Stimulated activated CD4-positive, alpha-beta T cell treated with anti-CD3 and anti-CD28 coated beads, Interleukin-12 subunit alpha, Interleukin-12 subunit beta, amount 100 ng/mL, for 24 hours (primary cell): ENCODE measurements at places on chromosomes 7 and 10.

DNA sequence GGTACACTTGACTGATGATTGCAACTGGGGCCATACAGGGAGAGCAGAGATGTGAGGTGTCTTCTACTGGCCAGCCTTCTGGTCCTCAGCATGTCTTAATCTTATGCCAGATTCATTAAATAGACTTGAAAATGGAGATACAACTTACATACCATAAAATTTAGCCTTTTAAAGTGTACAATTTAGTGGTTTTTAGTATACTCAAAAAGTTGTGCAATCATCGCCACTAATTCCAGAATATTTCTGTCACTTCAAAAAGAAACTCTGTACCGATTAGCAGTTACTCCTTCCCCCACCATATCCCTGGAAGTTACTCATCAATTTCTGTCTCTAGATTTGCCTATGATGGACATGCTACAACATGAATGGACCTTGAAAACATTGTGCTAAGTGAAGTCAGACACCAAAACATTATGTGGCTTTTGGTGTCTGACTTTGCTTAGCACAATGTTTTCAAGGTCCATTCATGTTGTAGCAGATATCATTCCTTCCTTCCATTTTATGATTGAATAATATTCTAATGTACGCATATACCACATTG, 53.0 kb downstream of the SH2D4B start:
- DNase-seq: no peak

DNA sequence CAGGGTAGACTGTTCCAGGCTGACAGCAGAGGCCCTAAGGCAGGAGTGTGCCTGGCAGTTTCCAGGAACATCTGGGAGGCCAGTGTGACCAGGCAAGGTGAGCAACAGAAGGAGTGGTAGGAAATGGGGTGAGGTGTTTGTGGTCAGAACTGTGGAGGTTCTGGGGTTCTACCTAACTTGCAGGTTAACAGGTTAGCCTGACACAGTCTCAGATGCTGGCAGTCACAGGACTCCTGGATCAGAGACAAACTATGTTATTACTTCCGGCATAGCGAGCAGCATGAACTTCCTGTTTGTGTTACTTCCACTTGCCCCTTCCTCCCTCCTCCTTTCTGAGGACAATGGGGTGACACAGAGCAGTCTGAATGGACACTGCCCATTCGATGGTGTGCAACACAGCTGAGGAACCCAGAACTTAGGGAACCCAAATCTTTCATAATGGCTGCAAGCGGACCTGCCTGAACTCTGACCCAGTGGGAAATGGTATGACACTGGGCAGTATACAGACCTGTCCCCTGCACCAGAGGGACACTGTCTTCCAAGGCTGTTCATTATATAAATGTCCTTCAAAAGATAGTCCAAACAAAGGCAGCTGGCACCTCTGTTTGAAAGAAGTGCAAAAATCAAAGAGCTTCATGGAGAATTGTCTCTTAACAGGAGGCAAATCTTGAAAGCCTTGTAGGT, 3.9 kb upstream of the SAR1A start:
- no peak for DNase-seq

DNA sequence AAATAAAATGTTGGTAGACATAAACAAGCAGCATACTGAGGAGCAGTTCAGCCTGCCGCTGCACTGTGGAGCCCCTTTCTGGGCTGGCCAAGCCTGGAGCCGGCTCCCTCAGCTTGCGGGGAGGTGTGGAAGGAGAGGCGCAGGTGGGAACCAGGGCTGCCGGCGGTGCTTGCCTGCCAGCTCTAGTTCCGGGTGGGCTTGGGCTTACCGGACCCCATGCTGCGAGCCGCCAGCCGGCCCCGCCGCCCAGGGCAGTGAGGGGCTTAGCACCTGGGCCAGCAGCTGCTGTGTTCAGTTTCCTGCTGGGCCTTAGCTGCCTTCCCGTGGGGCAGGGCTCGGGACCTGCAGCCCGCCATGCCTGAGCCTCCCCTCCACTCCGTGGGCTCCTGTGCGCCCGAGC, 672.9 kb upstream of the POM121L12 start:
- no peak for DNase-seq

GRCh38 chr10:129958148-129958628, 5.9 kb downstream of the EBF3 start:
- no peak for DNase-seq

- DNase-seq: no peak
These were observed 36.7 kb downstream of the CFAP46 start for GRCh38 chr10:132905661-132906060.

GRCh38 chr10:69959911-69960310, 92.7 kb upstream of the MACROH2A2 start:
- no peak for DNase-seq

DNA sequence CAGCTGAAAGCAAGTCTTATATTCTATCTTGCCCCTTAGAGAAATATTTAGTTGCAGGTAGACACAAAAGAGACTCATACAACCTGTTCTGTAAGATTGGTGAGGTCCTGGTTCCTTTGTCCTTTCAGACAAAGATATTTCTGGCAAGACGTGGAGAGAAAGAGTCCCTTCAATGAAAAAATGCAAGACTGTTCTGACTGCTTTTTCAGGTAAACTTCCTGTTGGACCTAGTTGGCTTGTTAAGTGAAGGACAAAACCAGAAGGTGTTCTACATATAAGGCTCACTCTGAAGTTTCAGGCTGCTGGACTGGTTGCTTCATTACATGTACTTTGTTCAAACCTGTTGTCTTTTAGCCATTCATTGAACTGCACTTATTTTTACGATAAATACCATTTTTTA, 119.0 kb upstream of the PTPRZ1 start:
- DNase-seq: no peak

DNA sequence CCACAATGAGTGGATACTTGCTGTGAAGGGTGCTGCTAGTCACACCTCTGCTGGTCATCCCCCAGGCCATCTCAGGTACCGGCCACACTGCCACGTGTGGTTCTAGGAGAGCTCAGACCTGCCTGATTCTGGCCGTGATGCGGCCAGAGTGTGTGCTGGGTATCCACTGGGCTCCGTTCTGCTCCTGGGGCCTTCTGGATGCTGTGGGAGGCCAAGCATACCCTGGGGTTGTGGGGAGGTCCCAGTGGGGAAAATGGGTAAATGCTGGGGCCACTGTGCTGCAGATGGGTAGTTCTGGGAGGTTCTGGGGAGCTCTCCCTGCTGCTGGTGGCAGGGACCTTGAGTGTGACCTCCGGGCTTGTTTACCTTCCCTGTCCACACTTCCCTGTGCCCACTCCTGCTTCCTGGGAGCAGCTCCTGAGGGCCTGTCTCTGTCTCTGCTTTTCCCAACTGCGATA, 318.4 kb downstream of the GLRX3 start:
- no peak for DNase-seq

DNA sequence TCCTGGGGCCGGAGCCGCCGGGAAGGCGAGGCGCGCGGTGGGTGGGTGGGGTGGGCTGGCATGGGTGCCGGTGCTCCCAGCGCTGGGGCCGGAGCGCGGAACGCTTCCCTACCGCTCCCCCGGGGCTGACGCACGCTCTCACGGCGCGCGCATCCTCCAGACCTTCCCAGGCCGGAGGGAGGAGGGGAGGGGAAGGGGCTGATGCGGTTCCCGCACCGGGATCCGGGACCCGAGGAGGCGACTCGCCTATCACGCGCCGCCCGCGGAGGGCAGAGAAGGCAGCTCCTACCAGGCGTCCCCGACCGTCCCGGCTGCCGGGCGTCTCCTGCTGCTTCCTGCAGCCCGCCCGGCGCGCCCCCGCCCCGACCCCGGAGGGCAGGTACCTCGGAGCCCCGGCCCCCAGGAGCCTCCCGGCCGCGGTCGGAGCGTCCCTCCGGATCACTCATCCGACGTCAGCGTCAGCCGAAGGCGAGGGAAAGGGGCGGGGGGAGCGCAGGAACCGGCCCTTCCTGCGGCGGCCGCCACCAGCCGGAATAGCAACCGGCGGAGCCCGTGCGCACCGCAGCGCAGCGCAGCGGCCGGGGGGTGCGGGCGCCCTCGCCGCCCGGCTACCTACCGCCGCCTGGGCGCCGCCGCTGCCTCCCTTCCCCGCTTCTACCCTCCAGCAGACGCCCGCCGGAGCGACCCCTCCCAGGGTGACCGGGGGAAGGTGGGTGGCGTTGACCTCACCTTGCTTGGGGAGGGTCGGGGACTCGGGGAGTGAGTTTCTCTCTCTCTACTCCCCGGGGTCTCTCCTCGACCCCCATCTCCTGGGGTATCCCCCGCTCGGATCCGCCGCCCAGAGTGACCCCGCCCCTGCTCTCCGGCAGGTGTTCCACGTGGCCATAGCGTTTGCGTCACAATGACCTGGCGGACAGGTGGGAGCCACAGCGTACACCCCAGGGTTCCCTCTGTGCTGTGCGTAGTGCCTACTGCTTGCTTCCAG, at the start of gene ICA1:
Gene ICA1 (minus strand): TSS at position 457 of the 985 bp plus-strand sequence. CDS start 26,241 bp downstream, outside the sequence.
- no peak for DNase-seq

DNA sequence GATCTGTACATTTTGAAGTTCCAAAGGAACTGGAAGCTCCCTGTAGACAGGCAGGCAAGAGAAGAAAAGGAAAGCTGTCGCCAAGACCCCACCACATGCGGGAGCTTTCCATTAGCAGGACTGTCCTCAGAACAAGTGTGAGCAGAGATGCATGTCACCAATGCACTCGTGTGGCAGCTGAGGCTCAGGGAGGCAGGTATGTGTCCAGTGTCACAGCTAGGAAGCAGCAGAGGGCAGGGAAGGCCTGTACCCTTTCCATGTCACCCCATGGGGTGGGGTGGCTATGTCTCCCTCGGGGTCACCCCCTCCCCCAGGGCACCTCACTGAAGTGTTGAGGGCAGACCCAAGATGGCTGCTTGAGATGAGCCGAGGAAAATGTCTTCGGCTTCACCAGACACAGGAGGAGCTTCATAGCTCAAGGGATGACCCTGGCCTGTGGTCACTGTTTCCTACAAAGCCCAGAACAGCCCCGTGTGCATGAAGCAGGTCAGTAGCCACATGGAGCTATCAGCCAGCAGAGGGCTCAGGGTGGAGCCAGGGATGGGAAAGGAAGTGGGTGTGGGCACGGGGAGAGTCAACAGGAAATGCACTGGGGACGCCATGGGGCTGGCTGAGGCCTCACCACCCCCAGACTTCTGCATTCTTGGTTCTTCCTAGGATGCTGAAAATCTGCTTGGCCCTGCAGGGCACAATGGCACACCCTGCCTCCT, 96.6 kb downstream of the FAM53B start:
- DNase-seq: peak; percentile 57

DNA sequence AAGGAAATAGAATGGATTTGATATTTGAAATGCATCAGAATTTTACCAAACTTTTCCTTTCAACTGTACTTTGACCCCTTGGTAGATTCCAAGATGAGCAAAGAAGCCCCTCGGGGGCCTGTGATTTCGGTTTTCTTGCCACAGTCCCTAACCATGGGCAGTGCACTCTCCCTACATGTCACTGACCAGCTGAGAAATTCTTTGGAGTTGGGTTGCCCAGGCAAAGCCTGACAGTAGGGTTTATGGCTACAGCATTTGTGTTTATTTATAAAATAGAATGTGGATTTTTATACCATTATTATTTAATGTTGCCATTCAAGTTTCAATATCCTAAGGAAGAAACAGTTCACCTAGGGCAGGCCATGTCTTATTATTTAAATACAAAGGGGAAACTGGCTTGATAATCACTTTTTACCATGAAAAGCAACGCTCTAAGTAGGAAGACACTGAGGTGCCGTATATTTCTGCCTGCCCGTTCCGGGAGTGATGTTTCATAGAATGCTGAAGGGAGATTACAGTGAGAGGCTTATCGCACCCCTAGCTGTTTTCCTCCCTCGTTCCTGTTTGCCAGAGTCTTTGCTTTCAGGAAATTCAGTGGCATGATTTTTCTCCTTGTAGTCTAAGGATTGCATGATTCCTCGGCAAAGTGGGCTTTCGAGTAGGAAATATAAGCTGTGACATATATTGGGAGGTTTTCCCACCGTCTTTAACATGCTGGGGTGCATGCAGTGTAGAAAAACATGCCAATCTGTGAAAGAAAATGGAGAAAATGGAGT, 35.8 kb downstream of the WIPF3 start:
- DNase-seq: no peak

DNA sequence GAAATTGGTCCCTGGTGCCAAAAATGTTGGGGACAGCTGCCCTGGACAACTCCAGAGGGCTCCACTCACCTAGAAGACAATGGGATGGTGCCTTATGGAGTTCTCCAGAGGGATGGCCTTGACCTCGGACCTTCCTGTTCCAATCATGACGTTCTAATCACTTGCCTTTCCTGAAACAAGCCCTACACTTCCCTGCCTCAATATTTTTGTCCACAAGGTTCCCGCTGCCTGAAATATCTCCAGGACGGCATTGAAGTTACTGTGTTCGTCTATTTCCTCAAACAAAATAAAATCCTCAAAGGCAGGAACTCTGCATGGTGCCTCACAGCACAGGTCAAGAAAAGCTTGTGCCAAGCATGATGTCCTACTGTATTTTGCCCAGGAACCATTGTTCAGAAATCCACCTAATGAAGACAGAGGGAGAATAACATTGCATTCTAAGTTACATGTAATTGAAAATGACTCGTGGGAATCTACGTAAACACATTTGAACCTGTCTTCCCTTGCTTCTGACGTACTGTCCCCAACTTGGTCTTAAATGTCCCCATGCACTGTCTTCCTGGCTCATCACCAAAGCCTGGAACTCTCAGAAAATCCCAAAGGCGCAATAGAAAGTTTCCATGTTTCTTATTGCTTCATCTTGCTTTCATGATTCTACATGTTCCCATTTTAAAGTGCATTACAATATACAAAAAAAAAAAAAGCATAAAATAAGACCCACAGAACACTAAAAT, 342.3 kb upstream of the NRP1 start:
- DNase-seq: no peak

GRCh38 chr10:76009531-76009930, 578.1 kb downstream of the LRMDA start:
- DNase-seq: no peak

DNA sequence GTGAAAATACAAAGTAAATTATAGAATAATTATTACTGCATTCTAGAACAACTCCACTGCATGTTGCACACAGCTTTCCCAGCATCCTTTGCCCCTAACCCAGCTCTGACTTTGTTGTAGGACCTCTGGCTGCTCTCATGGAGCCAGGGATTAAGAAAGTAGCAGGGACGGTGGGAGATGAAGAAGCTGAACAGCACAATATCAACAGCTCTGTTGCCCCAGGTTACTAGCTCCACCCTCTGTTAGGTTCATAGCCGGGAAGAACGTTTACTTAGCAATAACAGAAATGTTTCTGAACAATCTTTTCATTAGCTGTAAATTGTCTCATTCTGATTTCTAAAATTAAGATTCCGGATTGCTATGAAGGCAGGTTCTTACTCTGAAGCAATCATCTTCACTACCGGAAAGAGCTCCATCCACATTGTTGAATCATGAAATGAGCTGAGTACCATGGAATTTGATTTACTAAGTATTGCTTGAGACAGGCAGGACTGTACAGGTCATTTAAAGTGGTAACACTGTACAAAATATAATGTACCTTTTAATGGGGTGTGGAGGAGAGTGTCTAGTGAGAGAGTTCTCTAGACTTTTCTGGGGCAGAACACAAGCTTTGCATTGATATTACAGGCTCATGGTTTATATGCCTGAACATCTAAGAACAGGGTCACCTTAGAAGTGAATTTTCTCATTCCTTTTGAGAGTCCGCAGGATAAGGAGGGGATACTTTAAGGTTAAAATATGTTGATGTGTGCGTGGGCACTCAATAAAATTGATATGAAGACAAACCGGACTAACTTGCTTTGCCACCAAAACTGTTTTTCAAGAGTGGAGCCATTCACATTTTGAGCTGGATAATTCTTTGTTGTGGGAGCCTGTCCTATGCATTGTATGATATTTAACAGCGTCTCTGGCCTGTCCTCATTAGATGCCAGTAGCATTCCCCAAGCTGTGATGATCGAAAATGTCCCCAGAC, 20.8 kb upstream of the RAB18 start:
- no peak for DNase-seq
